ENCODE measurements at places on chromosomes 13 and 19. TPM values are rescaled to one million over a fixed set of nuclear protein-coding genes. Genes with fewer than 3 reads are reported as not detected.
A peak's percentile ranks its signal among the peaks of the same experiment; 100 is the strongest.

The NOVA2 gene
- total RNA-seq: not detected

DNA sequence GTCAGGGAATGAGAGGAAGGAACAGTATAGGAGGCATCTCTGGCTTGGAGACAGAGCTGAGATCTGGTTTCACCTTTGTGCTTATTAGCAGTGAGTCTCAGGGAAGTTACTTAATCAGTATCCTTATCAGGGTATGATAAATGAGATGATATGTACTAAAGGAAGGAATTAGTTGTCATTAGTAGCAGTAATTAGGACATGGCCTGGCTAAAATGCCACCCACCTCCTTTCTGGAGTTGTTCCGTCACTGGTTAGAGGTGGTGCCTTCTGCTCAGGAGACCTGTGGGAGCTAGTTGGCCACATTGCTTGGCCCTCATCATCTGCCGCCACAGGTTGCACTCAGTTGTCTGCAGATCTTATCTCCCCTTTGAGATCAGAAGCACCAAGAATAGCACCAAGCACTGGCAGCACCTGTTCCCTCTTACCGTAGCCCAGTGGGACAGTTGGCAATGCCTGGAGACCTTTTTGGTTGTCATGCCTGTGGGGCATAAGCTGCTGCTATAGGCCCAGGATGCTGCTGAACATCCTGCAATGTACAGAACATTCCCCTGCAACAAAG lies 4.7 kb downstream of the GPATCH1 start:
- peak; percentile 29 for DNase-seq

GRCh38 chr13:28576067-28576466 lies 81.1 kb upstream of the FLT1 start:
- DNase-seq: no peak

DNA sequence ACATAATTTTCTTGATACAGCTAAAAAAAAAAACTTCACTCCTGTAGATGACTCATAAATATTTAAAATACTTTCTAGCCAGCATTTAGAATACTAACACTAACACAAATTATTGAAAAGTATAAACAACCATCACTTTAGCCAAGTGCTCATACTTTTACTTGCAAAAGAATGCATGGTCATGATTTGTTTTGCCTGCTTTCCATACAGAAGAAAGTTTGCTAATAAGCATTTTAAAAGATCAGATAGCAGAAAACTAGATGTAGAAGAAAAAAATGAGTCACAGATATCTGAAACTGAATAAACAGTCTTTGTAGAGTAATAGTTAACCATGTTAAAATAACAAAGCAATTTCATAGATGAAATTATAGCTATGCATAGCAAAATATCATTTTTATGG lies 2280.4 kb upstream of the PCDH20 start:
- no peak for DNase-seq

DNA sequence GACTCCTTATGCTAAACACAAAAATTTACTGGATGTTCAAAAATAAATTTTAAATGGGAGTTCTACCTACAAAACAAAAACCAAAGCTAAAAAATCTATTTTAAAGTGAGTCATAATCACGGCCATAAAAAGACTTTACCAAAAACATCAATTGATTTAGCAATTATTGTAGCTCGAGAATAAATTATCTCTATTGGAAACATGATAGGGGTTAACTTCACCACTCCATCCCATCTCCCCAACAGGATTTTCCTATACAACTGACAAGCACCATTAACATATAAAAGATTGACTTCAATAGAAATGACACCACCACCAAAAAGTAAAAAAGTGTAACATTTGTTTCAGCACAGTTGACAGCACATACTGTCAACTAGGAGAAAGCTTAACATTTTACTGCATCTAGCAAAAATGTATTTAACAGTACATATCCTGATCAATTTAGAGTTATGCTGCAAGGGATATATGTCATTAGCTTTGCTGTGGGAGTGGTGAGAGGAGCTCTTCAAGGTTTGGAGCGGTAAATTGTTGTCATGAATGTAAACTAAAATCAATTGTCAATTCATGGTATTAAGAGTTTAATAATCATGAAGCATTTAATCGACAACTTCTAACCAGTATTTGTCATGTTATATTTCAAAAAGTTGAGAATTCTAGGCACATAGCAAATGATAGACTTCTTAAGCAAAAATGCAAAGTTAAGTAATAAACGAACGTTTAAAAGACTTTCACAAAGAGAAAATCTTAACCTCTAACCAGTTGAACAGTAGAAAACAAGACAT lies 3.8 kb downstream of the UBL3 start:
- peak; percentile 49 for DNase-seq

DNA sequence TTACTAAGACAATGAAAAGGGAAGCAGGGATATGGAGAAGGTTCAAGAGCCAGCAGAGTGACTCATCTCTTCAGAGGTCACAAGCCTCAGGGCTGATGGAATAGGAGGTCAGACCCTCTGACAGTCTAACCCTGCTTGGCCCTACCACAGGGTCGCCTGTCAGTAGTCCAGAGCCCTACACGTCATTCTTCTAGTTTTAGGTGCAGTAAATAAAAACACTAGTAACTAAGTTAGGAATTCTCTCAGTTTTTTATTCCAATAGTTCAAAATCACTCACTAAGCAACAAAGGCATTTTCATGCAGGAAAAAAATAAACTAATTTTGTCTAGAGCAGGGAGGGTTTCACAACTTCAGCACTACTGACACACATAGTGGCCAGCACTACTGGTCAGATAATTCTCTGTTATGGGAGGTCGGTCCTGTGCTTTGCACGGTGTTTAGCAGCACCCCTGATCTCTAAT lies 27.2 kb downstream of the FOXO1 start:
- peak; percentile 84 for DNase-seq

The GRIK5 gene
- total RNA-seq: under 0.01 TPM
